Activated naive CD4-positive, alpha-beta T cell treated with anti-CD3 and anti-CD28 coated beads, Interleukin-2, amount 50 U/mL, for 72 hours (primary cell): ENCODE measurements at places on chromosomes 2 and 18.

DNA sequence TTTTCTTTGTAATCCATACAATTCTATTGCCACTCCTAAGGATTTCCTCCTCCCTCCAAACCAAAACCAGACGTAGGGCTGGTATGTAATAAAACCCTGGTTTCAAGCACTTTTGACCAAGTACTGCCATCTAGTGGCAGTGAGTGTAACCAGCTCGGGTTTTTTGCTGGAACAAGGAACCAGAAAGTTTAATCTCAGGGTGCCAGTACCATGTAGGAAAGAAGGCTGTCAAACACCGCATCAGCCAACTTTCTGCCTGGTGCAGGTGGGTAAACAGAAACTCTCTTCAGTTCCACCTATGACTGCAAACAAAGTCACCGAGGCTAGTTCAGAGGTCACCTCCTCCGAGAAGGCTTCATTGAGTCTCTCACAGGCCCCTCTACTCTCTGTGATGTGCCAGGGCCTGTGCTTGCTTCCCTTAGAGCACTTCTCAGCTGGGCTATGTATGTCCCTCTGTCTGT lies 10.2 kb upstream of the THNSL2 start:
- DNase-seq: peak; percentile 60

GRCh38 chr2:184956856-184957255 lies 358.5 kb downstream of the ZNF804A start:
- DNase-seq: no peak

DNA sequence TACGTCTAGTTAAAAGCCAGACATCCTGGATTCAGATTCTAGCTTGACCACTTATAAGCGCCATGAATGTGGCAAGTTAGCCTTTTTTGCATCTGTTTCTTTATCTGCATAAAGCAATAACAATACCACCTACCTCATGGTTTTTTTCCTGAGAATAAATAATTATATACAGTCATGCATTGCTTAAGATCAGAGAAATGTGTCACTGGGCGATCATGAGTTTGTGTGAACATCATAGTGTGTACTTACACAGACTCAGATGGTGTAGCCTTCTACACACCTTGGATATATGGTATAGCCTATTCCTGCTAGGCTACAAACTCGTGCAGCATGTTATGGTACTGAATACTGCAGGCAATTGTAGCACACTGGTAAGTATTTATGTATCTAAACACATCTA lies 84.7 kb upstream of the PELI1 start:
- DNase-seq: no peak

- no peak for DNase-seq
Observed at GRCh38 chr2:240806006-240806405, 14.0 kb downstream of the KIF1A start.

DNA sequence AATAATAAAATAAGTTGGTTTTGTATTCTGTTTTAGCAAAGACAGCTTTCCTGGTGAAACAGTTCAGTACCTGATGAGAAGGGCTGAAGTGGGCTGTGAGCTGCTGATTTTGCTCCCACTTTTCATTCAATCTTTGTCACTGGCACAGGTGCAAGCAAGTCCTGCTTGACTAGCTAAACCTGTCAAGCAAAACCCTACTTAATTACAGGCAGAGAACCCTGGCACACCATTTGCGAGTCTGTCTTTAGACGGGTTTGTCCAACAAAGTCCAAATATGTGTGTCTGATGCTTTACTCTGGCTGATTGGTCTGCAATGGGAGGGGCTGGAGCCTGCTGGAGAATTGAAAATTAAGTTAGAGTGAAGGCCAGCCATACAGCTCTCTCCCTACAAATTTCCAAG lies 267.2 kb downstream of the EPHA4 start:
- no peak for DNase-seq

DNA sequence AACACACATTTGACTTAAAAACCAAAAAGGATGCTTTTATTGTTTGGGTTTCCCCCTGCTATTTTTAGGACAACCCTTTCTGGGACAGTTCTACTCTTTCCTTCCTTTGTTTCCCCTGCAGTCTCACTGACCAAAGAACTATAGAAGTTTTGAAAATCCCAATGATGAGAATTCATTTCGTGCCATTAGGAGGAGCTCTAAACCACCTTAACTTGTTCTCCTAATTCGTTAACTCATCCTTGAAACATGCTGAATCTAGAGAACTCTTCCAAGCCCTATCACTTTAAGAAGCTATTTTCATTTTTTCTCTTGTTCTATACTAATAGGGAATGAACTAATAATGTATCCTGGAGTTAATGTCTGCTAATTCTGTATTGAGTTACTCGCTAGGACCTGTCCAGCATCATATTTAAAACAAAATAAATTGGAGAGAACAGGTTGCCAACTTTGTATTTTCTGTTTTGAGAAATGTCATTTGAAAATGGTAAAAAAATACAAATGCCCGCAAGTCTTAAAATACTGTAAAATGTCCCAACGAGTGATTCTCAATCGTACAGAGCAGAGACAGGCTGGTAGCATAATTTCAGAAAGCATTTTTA lies 62.9 kb downstream of the AFTPH start:
- DNase-seq: no peak

GRCh38 chr2:71893646-71894045 lies 254.0 kb downstream of the CYP26B1 start:
- DNase-seq: no peak

DNA sequence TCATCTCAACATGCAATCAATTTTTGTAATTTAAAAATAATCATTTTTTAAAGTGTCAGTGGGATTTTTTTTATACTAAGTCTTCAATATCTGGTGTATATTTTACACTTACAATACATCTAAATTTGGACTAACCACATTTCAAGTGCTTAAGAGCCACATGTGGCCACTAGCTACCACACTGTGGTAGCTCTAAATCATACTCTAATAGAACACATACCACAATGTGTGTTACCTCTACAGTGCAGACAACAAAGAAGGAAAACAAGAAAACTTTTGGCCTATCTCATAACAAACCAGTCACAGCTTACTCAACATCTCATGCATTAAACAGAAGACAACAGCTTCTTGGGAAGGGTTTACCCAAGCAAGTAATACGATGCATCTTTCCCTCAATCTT lies 24.5 kb downstream of the PIAS2 start:
- DNase-seq: no peak

DNA sequence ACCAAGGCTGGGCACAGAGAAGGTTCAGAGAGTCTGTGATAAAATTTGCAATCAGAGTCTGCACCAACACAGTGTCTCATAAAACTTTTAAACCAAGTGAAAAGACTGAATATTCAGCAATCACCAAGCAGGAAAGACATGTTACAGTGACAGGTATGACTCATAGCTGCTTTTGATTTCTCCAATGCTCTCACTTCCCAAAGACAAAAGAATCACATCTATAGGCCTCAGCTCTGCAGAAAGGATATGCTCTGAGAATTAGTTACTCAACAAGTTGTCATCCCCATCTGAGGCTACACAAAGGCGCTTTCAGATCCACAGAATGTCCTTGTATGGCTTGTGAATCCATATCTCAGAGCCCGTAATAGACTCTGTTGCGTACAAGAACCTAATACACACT lies 92.5 kb downstream of the KCNF1 start:
- DNase-seq: no peak
